HFF-Myc (cell line): ENCODE measurements at places on chromosomes 3 and 15.
A peak's percentile ranks its signal among the peaks of the same experiment; 100 is the strongest.

- DNase-seq: no peak
Measured at GRCh38 chr3:155444771-155445170, 151.3 kb upstream of the STRIT1 start.

DNA sequence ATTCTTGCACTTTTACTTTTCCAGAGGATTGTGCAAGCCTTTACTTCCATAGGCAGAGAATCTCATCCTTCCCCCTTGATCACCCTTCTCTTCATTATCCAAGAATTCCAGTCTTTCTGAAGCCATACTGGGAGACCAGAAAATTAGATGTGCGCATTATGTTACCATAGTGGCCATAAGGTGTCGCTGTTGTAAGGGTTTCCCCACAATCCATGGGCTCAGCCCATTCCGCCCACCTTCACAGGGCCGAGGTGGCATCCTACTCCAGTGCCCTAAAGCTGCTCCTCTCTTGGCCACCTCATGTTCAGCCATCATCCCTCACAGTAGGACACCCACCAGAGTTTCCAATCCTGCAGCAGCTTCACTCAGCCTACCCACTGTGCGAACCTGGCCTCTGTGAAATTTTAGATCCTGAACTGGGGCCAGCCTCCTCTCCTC lies 35.0 kb downstream of the CTSH start:
- DNase-seq: no peak

DNA sequence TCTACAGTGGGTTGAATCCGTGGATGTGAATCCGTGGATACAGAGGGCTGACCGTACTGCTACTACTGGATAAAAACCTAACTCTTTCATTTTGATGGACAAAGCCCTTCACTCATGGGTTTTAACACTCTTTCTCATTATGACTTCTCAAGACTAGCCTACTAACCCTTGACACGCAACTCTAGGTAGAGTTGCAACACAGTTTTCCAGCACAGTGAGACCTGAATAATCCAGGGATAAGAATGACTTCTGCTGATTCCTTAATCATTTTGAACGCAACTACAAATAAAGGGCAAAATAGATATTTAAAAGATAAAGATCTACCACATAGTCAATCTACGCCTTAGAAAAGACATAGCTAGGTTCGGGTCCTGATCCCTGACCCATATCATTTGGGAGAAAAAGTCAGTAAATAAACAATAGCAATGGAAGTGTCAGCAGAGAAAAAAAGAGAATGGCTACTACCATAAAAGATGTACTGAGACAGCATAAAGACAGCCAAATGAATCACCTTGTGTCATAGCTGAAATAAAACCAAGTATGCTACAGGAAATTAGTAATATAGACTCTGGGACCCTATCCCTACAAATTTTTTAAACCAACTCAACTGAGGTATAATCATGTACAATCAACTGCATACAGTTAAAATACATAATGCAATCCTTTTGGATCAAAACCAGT lies 87.6 kb downstream of the DPH6 start:
- DNase-seq: no peak

GRCh38 chr3:112653881-112654300 lies 12.9 kb upstream of the CCDC80 start:
- no peak for DNase-seq

DNA sequence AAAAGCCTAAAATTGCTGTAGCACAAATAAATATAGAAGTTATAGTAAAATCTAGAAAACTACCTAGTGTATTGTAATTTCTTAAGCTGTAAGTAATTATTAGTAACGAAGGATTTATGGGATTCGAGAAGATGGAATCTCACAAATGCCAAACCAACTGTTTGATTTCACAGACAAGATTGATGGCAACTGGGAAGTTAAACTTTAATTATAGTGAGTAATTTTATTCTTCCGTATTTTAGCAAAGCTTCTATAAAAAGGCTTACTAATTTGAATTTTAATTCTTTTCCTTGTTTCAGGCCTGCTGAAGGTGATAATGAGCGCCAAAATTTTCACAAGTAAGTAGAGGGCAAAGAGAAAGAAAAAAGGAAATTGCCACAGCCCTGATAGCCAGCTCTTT lies 36.6 kb downstream of the GATM start:
- DNase-seq: no peak

- DNase-seq: no peak
Measured at GRCh38 chr15:91694831-91695210, 158.7 kb upstream of the SLCO3A1 start.

DNA sequence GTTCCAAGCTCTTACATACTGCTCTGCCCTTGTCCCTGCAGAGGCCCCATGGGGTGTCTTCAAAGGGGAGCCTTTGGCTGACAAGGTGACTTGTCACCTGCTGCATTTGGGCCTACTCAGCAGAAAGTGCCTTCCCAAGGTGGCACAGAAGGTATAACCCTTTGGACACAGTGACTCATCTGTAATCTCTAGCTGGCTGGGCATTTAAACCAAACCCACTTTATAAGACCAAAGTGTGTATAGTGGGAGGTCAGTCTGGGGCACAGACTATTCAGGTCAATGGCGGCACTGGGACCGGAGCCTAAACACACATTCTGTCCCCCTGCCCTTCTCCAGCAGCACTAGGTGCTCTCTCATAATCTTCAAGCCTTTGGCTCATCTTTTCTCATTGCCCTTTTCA lies 35.1 kb downstream of the GJD2 start:
- DNase-seq: no peak

DNA sequence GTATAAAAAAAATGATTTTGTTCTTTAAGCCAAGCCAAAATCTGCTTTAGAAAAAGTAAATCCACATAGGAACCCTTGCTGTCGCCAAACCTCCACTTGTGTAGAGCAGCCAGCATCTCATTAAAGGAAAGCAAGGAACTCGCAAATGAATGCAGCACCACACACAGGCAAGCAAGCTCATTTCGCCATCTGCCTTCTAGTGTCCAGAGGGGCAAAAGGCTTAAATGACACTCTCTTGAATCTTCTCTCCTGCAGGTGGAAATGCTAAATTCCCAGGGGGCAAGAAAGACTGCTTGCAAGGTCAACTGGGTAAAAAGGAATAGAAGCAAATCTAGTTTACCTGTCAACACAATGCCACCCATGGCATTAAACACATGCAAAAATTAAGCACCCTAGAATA lies 2.4 kb downstream of the MB21D2 start:
- DNase-seq: peak; percentile 66

DNA sequence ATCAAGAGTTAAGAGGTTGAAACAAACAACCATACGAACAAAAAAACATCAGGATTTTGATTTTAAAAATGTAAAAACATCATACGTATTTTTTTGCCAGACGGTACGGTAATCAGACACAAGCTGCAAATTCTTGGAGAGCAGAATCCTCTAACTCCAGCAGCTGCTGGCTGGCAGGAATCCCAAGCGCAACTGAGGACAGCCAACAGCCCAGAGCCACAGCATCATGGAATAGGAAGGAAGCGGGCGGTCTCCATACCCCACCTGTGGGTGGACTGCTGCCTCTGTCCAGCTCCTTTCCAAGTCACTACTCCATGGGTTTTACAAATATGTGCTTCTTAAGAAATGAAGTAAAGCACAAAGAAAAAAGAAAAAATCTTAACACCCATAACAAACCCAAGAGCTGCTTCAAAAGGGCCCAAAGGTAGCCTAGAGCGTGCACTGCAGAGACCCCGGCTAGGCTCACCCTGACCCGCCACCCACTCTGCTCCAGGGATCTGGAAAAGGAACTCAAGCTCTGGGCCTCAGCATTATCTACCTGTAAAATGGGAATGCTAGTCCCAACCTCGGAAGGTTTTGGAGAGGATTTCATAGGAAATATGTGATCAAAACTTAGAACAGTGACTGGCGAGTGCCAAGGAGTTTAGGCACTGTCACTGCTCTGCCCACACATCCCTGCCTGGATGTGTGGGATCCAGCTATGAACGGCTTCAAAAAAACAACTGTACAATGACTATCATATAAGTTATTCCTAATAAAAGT lies 33.4 kb downstream of the ZXDC start:
- DNase-seq: no peak

- no peak for DNase-seq
Measured at GRCh38 chr3:89954137-89954536, 846.7 kb downstream of the EPHA3 start.

DNA sequence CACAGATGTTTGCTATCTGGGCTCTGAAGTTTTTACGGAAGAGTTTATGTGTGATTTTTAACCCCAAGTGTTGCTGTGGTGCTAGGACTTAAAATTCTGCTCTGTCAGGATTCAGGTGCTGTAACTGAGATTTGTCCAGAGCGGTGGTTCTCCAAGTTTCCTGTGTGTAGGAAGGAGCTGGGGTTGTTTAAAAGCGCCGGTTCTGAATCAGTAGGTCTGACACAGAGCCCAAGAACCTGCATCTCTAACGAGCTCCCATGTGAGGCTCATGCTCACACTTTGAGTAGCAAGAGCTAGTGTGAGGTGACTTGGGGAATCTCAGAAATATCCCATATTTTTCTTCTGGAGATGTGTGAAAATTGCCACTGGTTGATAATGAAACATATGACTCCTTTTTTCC lies 325.5 kb downstream of the SATB1 start:
- DNase-seq: no peak

DNA sequence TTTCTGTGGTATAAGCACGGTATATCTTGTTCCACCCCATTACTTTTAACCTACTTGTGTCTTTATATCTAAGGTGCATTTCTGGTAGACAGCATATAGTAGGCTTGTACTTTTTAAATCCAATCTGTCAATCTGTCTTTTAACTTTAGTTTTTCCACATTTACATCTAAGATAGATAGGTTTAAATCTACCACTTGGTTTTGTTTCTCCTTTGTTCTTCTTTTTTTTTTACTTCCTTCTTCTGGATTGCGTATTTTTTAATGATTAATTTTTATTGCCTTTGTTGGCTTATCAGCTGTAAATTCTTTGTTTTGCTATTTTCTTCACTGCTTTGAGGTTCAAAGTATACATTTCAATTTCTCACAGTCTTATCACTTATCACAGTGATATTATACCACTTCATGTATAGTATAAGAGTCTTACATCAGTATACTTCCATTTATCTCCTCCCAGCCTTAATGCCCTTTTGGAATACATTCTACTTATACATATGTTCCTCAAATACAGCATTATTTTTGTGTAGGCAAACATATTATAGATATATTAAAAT lies 31.0 kb downstream of the IQCB1 start:
- DNase-seq: no peak

DNA sequence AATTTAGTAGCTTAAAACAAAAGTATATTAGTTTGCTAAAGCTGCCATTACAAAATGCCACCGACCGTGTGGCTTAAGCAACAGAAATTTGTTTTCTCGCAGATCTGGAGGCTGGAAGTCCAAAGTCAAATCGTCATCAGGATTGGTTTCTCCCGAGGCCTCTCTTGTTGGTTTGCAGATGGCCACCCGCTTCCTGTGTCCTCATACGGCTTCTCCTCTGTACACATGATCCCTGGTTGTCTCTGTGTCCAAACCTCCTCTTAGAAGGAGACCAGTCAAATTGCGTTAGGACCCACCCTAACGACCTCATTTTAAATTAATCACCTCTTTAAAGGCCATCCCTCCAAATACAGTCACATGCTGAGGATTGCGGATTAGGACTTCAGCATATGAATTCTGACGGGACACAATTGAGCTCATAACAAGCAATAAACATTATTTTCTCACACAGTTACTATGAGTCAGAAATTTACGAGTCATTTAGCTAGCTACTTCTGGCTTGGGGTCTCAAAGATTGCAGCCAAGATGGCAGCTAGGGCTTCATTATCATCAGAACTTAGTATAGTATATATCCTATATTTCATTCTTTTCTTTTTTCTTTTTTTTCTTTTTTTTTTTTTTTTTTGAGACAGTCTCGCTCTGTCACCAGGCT lies 58.4 kb downstream of the RPL39L start:
- no peak for DNase-seq

GRCh38 chr15:93882141-93882540 lies 349.2 kb upstream of the MCTP2 start:
- DNase-seq: no peak

DNA sequence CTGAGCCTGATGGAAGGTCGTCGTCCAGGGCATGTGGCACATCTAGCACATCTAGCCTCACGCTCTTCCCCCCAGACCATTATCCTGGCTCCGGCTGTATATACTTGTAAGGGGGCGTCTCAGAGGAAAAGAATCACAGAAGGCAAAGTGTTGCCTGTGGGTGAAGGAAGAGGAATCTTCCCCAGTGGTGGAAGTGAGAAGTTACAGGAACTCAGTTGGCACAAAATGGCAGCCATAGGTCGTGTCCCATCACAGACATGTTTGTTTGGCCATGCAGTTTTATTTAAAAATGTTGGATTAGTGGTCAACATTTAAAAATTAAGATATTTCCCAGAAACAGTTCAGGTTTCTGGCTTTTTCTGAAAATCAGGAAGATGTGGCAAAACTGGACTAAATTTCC lies 13.6 kb downstream of the GALNT15 start:
- no peak for DNase-seq
